ENCODE measurements at places on chromosomes 4 and X. TPM values are rescaled to one million over a fixed set of nuclear protein-coding genes. Genes with fewer than 3 reads are reported as not detected.

Gene PHKA1
- total RNA-seq = 4.6 TPM

Gene POLN
- 1.5 TPM for total RNA-seq

Gene RHOXF2B
- total RNA-seq = not detected

Gene TMPRSS11E
- total RNA-seq = 0.15 TPM

Gene TLR10
- not detected for total RNA-seq

Gene DDX60
- total RNA-seq = 6.3 TPM

Gene NRK
- total RNA-seq = not detected

DNA sequence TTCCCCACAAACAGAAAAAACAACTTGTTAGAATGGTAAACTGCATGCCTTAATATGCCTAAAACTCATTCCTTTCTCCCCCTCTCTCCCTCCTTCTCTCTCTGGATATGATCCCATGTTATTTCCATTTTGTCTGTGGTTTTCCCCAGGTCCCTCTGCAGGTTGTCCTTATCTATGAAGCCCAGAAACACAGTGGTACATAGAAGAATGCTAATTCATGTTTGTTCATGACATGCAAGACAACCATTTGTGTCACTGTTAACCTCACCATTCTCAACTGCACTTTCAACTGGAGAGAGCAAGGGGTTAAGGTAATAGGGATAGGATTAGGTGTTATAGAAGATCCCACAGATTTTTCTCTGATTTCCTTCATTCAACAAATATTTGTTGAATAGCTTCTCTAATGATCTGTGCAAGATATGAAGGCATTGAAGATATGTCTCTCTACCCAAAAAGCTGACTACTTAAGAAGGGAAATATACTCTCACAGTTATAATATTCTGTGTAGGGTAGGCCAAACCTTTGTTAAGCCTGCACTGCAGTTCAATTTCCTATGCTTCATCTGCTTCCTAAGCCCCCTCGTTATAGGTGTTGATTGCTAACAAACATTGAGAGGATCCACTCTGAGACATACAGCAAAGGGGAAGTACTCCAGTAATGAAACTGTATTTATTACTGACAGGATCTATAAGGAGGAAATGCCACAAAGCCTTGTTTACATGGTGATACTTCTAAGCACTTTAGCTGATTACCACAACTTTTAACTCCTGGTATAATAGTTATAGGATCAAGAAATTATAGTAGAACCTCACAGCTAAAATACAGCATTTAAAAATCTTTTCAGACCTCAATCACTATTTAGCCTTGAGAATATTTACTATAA lies 96.1 kb downstream of the FRYL start:
- no peak for DNase-seq

GRCh38 chrX:31747411-31747810 lies 675.6 kb upstream of the FTHL17 start:
- no peak for DNase-seq

DNA sequence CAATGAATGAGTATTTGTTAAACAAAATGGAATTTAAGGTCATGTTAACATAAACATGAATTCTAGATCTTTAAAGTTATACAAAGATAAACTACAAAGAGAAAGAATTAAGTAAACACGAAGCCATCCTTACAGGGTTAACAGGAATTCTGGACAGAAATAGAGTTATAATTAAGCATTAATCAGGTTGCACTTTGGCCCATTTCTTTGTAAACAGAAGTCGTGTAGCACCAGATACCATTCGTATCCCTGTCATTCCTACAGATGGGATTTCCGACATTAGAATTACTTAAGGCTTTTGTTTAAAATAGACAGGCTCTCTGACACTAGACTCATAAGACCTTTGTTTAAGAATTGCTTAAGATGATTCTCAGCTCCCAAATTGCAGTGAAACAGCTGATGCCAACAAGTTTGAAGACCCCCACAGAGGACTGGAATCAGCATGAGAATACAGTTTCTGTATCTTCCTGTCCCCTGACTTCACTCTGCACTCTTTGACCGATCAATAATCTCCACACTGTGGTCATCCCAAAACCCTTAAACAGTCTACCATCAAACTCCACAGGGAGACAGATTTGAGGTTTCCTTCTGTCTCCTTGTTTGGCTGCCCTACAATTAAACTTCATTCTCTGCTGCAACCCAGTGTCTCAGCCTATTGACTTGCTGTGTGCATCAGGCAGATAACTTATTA lies 22.3 kb upstream of the TMEM150C start:
- DNase-seq = no peak

- no peak for DNase-seq
Observed at GRCh38 chr4:87050596-87050995, 115.8 kb downstream of the AFF1 start.

DNA sequence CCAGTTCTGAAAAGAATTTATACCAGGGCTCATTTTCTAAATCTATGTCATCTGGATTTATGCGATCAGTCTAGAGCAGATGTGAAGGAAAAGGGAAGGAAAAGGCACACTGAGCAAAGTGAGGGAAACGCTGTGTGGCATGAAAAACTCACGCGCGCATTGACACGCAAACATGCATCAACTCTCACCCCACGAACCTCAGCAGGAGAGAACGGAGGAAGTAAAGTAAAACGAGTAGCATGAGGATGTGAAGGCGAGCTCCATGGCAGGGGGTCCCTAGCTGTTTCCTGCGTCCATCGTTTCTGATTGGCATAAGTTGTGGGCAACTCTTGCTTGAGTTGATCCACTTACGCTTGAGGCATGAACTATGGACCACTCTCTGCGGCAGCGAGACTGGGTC lies 102.8 kb upstream of the PDLIM3 start:
- no peak for DNase-seq

- DNase-seq = no peak
Observed at GRCh38 chr4:159390648-159391047, 287.8 kb downstream of the RAPGEF2 start.

DNA sequence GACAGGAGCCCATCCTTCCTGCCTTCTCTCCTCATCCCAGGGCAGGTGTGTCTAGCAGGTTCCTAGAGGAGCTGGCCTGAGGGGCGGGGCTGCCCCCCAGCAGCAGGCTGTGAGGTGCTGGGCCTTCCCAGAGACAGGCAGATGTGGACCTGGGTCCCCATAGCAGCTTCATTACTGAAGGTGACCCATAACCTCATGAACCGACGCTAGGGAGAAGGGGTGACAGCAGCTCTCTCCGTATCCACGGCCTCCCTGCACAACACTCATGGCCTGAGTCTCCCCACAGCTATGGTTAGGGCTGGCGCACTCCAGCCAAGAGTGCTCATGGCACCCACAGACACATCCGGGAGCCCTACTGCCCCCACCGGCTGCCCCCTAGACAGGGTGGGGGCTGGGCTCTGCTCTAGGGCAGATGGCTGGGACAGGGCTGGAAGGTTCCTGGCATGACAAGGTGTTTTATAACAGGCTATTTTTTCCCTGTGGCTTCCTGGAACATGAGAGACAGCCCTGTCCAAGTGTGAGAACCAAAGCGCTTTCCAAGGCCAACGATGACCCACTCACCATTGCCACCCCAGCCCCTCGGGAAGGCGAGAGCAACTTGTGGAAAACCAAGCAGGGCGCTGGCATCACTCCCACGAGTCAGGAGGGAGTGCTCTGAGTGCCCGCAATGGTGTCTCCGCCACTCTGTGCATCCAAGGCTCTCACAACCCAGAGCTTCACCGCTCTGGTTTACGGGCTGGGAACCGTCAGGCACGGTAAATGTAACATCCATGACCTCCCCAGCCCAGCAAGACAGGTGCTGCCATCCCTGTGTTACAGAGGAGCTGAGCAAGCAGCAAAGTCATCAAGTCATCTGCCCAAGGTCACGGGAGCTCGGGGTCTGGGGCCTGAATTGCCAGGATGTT lies 59.8 kb downstream of the ACOX3 start:
- no peak for DNase-seq

- no peak for DNase-seq
Observed at GRCh38 chr4:76615999-76616398, 181.0 kb downstream of the SHROOM3 start.

DNA sequence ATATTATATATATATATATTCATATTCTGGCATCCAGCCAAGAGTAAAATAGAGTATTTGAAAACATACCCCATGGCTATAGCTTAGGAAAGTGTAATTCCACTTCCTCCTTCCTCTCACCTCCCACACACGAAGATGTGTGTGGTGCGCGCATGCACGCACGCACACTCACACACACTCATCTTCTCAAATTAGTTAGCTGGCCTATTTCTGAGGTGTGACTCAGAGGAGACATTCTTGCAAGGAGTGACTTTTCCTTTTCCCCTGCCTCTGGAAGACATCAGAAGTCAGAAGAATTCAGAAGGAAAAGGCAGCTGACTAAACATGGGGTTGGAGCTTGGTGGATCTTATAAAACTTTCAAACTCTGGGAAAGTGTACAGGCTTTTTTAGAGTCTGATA lies 8.8 kb downstream of the ENPEP start:
- DNase-seq = no peak

DNA sequence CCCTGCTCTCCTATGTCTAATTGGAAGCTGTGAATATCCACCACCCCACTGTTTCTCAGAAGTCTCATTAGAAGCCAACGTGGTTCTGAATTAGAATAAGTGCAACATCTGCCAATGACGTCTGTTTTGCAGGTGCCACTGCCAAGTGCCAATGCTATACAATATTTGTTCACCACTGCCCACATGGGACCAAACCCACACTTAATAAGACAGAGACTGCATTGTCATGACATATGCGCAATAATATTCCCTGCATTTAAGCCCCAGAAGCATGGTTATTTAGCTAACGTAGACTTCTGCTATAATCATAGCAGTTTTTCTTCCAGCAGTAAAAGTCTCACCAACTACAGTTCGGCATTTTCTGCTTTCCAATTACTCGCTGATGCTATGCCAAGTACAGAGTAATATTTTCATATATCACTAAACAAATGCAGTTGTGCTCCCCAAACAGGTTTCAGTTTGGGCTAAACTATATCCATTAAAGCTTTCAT lies 262.5 kb upstream of the PCDH18 start:
- no peak for DNase-seq

DNA sequence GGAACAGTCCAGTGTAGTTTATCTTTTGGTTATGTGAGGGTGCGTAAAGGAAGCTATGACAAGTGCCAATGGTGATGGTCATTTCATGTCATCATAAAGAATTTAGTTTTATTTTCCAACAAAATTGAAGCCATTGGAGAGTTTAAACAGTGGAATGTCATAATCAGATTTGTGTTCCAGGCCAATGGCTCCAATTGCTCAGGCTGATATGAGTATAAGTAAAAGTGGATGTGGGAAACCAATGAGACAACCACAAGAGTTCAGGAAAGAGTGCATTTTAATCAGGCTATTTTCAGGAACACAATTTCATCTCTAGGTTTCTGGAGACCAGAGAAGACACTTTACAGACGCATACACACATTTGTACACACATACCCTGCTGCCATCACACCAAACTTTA lies 20.7 kb downstream of the SPANXC start:
- DNase-seq = no peak

DNA sequence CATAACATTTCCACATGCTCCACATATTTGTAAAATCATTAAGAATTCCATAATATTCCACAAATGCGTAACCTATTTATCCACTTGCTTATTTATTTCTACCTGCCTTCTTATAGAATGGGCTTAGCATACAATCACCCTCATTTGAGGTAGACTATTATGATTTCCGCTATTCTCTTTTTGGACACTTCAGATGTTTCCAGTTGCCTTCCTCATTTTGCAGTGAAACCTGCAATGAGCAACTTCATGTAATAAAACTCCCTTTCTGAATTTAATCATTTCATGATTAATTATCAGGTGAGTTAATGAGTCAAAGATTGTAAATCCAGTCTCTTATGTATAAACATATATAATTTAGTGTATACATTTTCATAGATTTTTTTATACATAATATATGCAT lies 58.0 kb downstream of the PPP3CA start:
- DNase-seq = no peak

DNA sequence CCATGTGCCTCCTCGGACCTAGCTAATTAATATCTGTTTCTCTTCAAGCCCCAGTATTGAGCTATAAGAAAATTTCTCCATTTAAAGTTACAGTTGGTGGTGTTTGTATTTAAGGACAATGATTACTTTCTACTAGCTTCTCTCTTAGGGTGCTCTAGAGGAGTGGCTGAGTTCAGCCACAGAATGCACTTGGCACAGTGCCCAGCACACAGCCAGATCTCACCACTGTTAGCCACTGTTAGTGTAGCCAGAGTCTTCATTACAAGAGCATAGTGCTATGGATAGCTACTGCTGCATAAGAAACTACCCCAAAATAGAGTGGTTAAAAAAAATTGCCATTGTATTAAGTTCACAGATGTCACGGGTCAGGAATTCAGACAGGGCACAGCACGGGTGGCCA lies 421.3 kb downstream of the BCOR start:
- DNase-seq = no peak

GRCh38 chrX:136667446-136668168 lies 19.6 kb downstream of the CD40LG start:
- no peak for DNase-seq

- no peak for DNase-seq
Observed at GRCh38 chrX:11929476-11929875, 171.4 kb downstream of the MSL3 start.

DNA sequence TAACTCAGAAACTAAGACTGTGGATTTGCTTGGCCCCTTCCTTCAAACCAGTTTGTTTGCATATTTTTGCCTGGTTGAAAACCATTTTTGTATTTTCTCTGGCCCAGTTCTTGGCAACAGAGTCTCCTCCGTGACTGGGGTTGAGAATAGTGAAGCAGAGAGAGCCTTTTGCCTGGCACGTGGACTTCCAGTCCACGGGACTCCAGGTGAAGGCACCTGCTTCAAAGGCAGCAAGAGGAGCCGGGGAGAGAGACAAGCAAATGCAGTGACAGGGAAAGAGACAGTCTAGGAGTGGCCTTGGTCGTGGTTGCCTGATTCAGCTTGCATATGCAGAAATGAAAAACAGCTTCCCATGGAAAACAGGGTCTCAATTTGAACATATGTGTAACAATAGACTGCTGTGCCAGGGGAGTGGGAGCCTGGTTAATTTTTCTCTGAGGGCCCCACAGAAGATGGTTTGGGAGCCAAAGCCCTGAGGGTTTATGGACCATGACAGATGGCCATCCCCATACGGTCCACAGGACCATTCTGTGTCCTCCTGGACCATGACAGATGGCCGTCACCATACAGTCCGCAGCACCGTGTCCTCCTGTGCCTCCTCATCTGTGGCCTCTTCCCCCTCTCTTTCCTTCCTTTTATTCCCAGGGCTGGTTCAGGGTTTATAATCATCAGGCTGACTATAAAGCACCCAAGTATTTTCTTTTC lies 272.2 kb upstream of the RASGEF1B start:
- DNase-seq = no peak

DNA sequence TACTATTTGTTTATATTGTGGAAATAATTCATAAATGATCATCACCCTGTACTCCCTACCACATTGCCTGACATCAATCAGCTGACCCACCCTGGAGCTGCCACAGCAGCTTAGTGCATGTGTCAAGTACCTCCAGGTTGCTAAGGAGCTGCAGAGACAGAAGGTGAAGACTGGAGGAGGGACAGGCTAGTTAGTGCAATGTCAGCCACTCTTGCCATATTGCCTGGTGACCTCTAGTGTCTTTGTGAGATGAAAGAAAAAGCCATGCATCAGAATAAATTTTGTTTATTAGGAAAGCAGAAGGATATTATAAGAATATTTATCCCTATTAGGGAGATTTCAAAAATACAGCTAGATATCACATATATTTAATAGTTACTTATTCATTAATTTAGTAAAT lies 243.9 kb upstream of the FAT4 start:
- DNase-seq = no peak

GRCh38 chrX:41110801-41111625 lies 25.8 kb downstream of the USP9X start:
- DNase-seq = no peak

All from CD8-positive, alpha-beta memory T cell (primary cell).